ENCODE measurements at places on chromosomes 4 and X. TPM values are rescaled to one million over a fixed set of nuclear protein-coding genes. Genes with fewer than 3 reads are reported as not detected.

Gene MFAP3L
- 3.4 TPM for total RNA-seq

Gene SOX3
- not detected for total RNA-seq

Gene ARHGEF6
- 87.8 TPM for total RNA-seq

Gene PRPS1
- 69.4 TPM for total RNA-seq

DNA sequence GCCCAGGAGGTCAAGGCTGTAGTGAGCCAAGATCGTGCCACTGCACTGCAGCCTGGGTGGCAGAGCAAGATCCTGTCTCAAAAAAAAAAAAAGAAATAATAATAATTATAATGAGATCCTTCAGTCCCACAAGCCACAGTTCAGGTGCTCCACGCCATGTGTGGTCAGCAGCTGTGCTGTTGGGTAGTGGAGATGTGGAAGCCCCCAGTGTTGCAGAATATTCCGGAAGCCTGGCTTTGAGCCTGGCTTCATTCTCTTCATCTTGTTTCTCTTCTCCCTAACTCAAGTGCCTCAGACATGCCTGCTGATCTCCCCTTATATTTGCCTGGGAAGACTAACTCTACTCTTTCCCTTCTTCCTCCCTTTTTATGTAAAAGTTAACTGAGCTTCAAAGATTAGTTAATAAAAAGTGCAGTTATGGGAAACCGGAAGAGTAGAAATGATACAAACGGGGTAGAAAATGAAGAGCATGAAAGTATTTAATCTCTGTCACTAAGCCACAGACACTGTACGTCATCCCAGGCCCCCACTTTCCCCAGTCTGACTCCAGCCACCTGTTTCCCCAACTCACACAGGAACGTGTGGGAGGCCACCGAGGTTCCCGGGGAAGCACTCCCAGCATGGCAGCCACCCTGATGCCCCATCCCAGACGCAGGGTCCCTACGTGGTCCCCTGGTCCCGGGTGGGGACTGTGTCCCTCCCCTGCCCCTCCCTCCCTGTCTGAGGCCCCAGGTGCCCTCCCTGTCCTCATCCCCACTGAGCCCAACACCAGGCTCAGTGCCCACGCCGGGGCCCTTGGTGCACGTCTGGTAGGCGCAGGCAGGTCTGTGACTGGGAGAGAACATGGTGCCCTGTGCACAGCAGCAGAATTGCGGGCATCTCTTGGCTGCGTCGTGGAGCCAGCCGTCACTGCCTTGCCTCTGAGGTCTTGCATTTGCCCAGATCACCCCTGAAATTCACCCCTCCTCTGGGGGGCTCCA is 24.0 kb downstream of the PCGF3 start:
- DNase-seq, result no peak
- no peak overlapping the region for H3K4me3 ChIP-seq
- peaks cover 27% of the 10 kb centered on the region for H3K36me3 ChIP-seq

- no peaks in the 10 kb centered on the region for H3K4me1 ChIP-seq
- no peak overlapping the region for H3K27ac ChIP-seq
- H3K36me3 ChIP-seq, result no peaks in the 10 kb centered on the region
Observed at GRCh38 chr4:126058596-126058995, 743.8 kb downstream of the FAT4 start.

- peak overlapping the region; percentile 84 for H3K27ac ChIP-seq
- H3K27me3 ChIP-seq, result no peaks in the 10 kb centered on the region
- peaks cover 25% of the 10 kb centered on the region for H3K4me1 ChIP-seq
- no peak for DNase-seq
- H3K4me3 ChIP-seq, result peak overlapping the region; percentile 92
- H3K36me3 ChIP-seq, result no peaks in the 10 kb centered on the region
Observed at GRCh38 chr4:128810331-128810870, 901 bp downstream of the JADE1 start.

GRCh38 chrX:68203646-68204045 is 229.6 kb downstream of the OPHN1 start:
- H3K4me3 ChIP-seq, result no peak overlapping the region
- no peak overlapping the region for H3K27ac ChIP-seq
- H3K36me3 ChIP-seq, result no peaks in the 10 kb centered on the region
- no peak for DNase-seq
- H3K4me1 ChIP-seq, result no peaks in the 10 kb centered on the region

DNA sequence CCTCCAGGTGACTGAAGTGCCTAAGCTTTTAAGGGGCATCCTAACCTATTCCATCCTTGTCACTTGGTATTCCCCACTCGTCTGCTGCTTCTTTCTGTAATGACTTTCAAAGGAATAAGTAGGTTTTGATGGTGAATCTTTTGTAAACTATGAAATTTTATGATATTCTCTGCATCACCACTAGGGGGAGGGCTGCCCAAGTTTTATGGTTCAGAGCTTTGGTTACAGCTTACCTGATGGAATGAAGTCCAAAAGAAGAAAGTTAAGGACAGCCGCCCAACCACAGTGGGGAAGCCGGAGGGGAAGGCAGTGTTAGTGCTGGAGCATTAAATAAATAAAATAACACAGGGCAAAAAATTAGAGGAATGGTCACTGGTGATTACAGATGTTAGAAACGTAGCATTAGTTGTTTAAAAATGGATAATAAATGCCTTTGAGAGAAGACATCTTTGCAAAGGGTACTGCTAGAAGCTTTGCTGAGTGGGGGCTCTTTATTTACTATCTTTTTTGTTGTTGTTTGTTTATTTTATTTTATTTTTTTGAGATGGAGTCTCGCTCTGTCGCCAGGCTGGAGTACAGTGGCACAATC is 204.9 kb downstream of the GBA3 start:
- peak; percentile 11 for DNase-seq
- no peak overlapping the region for H3K4me3 ChIP-seq
- H3K27me3 ChIP-seq, result no peaks in the 10 kb centered on the region
- no peaks in the 10 kb centered on the region for H3K4me1 ChIP-seq

DNA sequence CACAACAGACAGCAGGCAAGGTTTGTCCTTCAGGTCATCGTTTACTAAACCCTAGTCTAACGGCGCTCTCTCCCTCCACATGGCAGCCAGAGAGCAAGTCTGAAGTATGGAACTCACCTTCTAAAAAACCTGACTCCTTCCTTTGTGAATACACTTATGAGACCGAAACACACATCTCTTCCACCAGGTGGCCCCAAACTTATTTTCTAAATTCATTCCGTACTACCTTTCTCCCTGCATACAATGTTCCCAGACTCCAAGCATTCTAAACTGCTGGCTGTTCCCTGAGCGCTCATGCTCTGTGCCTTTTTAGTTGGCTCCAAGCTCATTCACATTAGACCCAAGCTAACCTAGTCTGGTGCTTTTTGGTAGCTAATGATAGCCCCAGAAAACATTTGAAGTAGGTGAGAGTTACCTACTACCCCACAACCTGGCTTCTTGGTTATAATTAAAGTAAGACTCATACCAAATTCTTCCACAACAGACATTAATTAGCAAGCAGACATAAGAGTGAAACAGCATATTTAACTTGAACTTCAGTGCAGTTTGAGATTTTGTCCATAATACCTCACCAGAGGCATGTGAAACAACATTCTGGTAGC is 67.6 kb upstream of the DCLK2 start:
- no peak overlapping the region for H3K4me3 ChIP-seq
- peaks cover 10% of the 10 kb centered on the region for H3K27me3 ChIP-seq
- no peaks in the 10 kb centered on the region for H3K4me1 ChIP-seq
- no peaks in the 10 kb centered on the region for H3K36me3 ChIP-seq

DNA sequence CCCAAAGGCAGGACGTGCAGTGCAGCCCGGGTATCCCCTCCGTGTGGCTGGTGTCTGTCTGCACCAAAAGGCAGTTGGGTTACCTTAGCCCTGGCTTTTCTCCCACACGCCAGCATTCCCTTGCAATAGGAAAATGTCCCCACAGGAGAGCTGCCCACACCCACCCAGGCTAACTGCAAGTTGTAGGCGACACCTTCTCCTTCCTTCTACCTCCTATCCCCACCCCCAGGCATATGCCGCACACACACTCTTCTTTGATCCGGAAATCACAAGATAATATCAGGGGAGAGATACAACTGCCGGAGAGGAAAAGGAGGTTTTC is 444 bp upstream of the APBB2 start:
- no peak for DNase-seq
- H3K27ac ChIP-seq, result no peak overlapping the region
- no peaks in the 10 kb centered on the region for H3K36me3 ChIP-seq
- H3K4me3 ChIP-seq, result no peak overlapping the region
- peaks cover 44% of the 10 kb centered on the region for H3K27me3 ChIP-seq
- H3K4me1 ChIP-seq, result peaks cover 18% of the 10 kb centered on the region

GRCh38 chrX:112798736-112799135 is 41.9 kb downstream of the AMOT start:
- no peaks in the 10 kb centered on the region for H3K27me3 ChIP-seq
- no peaks in the 10 kb centered on the region for H3K4me1 ChIP-seq
- no peak overlapping the region for H3K27ac ChIP-seq
- DNase-seq, result no peak
- no peak overlapping the region for H3K4me3 ChIP-seq
- no peaks in the 10 kb centered on the region for H3K36me3 ChIP-seq

DNA sequence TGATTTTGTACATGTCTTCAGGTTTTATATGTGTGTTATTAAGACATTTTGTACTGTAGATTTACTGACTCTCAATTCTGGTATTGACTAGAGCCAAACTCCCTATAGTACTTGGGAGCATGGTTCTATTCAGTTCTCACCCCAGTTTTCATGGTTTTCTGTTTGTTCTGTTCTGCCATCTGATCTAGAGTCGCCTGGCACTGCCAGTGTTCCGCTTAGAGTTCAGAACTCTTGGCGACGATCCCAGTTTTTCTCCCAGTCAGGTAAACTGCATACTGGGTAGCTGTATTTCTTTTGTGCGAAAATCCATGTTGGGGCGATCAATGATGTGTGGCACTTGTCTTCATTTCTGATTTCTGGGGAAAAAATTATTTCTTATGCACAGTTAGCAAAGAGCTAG is 78.0 kb downstream of the PHOX2B start:
- H3K36me3 ChIP-seq, result no peaks in the 10 kb centered on the region
- no peak overlapping the region for H3K27ac ChIP-seq
- no peak overlapping the region for H3K4me3 ChIP-seq
- DNase-seq, result no peak
- no peaks in the 10 kb centered on the region for H3K4me1 ChIP-seq

DNA sequence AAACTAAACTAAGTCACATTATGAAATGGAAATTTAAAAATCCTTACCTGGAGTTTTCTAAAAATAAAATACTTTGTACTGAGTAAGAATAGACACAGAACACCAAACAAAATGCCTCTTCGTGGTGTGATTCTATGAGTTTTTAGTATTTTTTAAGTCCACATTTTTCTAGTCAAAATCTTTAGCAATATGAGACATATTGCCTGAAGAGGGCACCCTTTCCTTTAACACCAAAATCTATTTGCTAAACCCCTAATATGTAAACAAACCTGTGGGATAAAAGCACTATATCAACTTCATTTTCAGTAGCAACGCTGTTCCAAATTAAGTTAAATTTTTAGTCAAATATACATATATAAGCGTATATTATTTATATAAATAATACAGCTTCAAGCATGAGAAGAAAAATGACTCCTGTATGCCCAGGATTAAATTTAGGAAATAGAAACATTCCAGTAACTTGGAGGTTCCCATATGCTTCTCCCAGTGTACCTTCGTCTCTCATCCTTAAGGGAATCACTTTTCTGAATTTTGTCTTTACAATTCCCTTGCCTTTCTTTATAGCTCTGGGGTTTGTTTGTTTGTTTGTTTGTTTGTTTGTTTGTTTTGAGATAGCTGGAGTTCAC is 23.0 kb upstream of the PGM2 start:
- H3K27me3 ChIP-seq, result peaks cover 9% of the 10 kb centered on the region
- H3K36me3 ChIP-seq, result no peaks in the 10 kb centered on the region

DNA sequence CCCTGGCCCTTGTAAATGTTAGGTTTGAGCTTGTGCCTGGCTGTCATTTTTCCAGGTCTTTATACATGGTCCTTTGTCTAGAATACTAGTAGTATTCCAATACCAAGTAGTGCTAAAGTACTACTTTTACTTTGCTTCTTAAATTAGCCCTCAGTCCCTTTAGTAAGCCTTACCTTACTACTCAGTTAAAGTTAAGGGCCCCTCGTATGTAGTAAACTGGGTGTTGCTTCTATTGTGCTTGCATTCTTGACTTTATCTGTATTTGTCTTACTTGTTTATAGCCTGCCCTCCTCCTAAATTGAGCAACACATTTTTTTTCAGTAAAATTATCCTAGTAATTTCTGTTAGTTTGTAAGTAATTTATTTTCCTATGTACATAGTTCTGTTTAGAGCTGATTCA is 25.2 kb downstream of the CLCN3 start:
- H3K4me3 ChIP-seq, result no peak overlapping the region
- no peak for DNase-seq
- H3K27ac ChIP-seq, result no peak overlapping the region
- H3K36me3 ChIP-seq, result peaks cover 26% of the 10 kb centered on the region
- no peaks in the 10 kb centered on the region for H3K4me1 ChIP-seq
- no peaks in the 10 kb centered on the region for H3K27me3 ChIP-seq

DNA sequence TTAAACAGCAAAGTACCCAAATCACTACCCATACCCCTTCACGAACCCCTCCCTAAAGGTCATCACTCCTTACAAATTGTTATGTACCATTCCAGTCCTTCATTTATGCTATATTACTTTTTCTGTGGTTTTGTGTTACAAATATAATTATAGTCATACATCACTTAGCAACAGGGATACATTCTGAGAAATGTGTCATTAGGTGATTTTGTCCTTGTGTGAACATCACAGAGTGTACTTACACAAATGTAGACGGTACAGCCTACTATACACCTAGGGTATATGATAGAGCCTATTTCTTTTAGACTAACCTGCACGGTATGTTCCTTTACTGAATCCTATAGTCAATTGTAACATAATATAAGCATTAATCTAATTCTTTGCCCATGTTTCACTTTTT is 61.9 kb downstream of the ASB9 start:
- H3K4me3 ChIP-seq, result no peak overlapping the region
- H3K27ac ChIP-seq, result no peak overlapping the region
- H3K36me3 ChIP-seq, result no peaks in the 10 kb centered on the region
- peaks cover 14% of the 10 kb centered on the region for H3K4me1 ChIP-seq
- no peak for DNase-seq
- no peaks in the 10 kb centered on the region for H3K27me3 ChIP-seq

GRCh38 chrX:154325541-154325940 is 29.9 kb downstream of the TKTL1 start:
- DNase-seq, result no peak
- no peaks in the 10 kb centered on the region for H3K36me3 ChIP-seq
- peaks cover 38% of the 10 kb centered on the region for H3K4me1 ChIP-seq
- no peaks in the 10 kb centered on the region for H3K27me3 ChIP-seq

DNA sequence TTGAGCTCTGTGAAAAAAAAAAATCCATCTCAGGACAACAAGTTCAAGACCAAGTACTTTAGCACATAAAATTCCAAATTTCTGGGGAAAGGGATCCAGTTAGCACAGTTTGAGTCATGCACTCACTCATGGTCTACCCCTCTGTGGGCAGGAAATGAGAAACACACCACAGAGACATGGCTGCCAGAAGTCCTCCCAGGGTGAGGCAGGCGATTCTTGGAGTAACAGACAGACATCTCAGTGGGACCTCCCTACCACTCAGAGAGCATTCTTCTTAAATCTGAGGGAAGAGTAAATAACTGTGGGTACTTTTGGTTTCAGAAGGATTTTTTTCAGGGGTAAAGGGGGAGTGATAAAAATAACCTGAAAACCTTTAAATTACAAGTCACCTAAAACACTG is 14.1 kb downstream of the CXCL1 start:
- no peak overlapping the region for H3K4me3 ChIP-seq
- no peak overlapping the region for H3K27ac ChIP-seq
- no peaks in the 10 kb centered on the region for H3K4me1 ChIP-seq
- no peaks in the 10 kb centered on the region for H3K36me3 ChIP-seq
- no peak for DNase-seq

GRCh38 chr4:155008389-155008788 is 200.0 kb upstream of the NPY2R start:
- DNase-seq, result no peak
- H3K36me3 ChIP-seq, result no peaks in the 10 kb centered on the region
- H3K27ac ChIP-seq, result no peak overlapping the region
- H3K4me3 ChIP-seq, result no peak overlapping the region

- DNase-seq, result no peak
- peaks cover 15% of the 10 kb centered on the region for H3K36me3 ChIP-seq
- H3K27ac ChIP-seq, result no peak overlapping the region
- H3K4me3 ChIP-seq, result no peak overlapping the region
- H3K4me1 ChIP-seq, result no peaks in the 10 kb centered on the region
Observed at GRCh38 chr4:118772081-118772766, 63.7 kb downstream of the SEC24D start.

Measured in CD4-positive, CD25-positive, alpha-beta regulatory T cell (primary cell).